ENCODE measurements at places on chromosomes 11 and 22.

GRCh38 chr11:80637571-80637970, 1196.7 kb upstream of the TENM4 start:
- no peak for DNase-seq

GRCh38 chr11:123122852-123123251, 60.9 kb upstream of the HSPA8 start:
- DNase-seq: no peak

DNA sequence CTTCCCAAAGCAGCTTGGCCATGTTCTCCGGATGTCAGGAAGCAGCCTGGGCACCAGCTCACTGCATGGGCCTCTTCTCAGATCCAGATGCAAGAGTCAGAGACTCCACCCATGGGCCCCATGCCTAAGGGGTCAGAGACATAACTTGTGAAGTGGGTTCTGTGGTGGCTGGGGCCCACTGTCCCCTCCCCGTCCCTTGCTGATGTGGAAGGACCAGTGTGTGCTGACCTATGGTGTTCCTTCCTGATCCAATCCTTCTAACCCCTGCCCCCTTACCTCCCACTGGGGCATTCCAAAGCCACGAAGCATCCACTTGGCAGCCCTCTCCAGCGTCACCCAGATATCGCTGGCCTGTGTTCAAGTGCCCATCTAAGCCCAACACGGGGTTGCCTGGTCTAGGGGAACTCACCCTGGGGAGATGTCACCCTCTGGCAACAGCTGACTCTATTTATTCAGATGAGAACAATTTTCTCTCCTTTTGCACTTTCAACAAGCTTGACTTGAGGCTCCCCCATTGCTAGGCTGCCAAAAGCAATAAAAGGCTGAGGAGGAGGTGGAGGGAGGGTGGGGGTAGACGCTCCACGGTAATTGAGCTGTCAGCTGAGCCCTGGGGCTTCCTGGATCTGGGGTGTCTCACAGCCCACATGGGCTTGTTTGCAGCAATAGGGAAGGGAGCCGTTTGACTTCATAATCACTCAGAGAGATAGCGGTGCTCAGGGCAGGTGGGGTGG, 158.5 kb downstream of the ADAMTS15 start:
- DNase-seq: no peak

DNA sequence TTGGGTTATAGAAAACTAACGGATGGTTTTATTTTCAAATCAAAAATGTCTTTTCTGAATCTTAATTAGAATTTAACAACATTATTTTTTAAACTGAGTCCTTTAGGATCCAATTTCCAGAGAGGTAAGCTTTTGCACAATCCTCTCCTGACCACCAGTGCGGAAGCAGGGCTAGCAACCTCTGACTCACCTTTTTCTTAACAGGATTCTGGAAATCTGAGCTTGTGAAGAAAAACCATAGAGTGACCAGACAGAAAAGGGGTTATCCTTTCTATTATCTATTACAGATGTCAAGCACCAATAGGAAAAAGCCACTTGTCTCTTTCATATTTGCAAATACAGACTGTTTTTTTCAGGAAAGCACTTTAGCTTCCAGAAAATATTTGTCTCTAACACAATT, 25.3 kb downstream of the ALG9 start:
- DNase-seq: no peak

GRCh38 chr11:10898003-10898762, 40.3 kb upstream of the ZBED5 start:
- no peak for DNase-seq

GRCh38 chr11:17494019-17494418, 17.4 kb upstream of the ABCC8 start:
- no peak for DNase-seq

- DNase-seq: no peak
These were observed 589 bp upstream of the NDUFC2 start for GRCh38 chr11:78080084-78080817.

DNA sequence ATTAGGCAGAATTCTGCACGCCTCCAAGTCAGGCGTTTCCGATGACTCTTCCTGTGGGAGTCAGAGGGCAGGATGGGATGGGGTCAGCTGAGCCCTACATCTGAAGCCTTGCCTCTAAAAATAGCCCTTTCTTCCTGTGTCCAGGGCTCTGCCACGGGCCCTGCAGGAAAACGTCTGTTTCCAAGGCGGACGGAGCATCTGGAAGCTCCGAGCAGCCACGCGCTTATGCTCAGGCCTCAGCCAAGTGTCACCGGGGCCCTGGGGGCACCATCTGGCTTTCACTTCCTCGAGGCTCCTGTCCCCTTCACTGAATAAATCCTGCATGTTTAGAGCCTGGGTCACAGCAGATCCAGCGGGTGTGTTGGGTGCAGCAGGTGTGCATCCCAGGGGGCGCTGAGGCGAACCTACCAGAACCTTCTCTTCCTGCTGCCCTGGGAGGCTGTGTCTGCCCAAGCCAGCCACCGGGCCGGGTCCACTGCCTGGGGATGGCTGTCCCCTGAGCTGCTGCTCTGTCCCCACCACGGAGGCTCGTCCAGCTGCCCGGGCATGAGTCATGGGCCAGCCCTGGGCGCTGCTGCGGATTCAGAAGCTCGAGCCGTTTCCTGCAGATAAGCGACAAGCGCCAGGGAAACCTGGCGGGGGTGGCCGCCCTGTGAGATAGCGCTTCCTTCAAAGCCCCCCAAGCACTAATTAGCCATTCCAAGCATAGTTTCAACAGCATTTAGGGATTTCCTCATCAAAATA, 32.0 kb upstream of the LINC01488 start:
- no peak for DNase-seq

DNA sequence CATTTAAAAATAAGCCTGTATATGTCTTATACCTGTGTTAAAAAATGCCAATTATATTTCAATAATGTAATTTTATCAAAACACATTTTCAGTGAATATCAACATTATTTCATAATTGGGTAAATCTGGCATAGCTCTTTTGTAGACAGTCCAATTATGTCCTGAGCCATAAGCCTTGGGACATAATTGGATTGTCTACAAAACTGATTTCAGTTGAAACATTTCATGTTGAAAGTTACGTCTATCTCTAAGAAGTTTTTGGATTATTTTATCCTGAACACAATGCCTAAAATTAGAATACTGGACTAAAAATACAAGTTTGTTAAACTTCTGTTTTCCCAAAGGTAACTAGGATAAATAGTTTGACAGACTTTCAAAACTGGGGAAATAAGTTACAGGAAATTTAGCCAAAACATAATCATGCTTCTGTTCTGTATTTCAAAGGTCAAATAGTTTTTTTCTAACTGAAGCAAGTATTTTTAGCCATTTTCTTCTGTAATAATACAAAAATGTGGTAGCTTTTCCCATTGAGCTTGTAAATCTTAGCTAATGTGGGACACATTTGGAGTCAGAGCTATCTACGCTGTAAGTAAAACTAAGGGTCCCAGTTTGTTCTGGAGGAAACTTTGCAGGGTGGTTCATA, 100.7 kb upstream of the BIRC3 start:
- no peak for DNase-seq

DNA sequence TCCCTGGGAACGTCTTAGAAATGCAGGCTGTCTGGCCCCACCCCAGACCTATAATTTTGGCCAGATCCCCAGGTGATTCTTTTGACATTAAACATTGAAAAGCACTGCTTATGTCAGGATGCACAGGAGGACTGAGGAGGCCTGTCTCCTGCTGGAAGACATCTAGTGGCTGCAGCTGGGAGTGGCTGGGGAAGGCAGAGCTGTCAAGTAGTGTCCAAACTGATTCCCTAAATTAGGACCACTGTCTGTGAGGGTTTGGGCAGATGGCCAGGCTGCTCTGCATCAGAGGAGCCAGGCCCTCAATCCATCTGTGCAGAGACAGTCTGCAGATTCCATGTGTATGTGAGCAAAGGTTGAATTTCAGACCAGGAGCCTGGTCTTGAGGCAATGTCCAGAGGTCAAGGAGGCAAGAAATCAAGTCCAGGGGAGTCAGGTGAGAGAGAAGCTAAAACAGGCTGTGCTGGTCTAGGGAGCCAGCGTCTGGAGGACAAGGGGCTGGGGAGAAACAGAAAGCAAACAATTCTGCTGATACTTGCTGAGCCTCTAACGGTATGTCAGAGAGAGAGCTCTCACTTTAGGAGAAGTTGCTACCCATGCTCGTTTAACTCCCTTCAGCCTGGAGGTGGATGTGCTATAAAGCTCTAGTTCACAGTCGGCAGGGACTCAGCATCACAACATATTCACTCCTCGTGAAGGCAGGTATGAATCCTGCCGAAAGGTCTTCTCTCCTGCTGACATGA, 15.3 kb upstream of the SYTL2 start:
- DNase-seq: no peak

- DNase-seq: no peak
These were observed 244.4 kb downstream of the TBC1D22A start for GRCh38 chr22:47006869-47007268.

DNA sequence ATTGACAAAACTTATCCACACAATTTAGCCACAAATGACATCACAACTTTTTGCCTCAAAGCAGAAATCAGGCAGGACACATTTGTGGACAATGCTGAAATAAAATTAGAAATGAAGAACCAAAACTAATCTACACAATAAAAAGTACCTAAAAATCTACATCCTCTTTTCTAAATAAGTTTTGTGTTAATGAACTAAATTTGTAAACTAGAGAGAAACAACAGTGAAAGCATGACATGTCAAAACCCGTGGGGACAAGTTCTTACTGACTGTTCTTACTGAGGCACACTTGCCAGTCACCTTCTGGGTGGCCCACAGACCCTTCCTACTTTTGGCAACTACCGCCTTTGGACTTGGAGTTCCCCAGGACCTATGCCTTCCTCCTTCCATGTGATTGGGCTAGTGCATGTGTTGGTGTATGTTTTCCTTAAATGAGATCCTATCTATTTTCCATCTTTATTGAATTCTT, 60.7 kb upstream of the MUC15 start:
- DNase-seq: no peak

GRCh38 chr22:24434471-24435322, 7.3 kb downstream of the ADORA2A start:
- DNase-seq: peak; percentile 88

GRCh38 chr22:49244466-49245420, 582.9 kb downstream of the BRD1 start:
- DNase-seq: no peak

DNA sequence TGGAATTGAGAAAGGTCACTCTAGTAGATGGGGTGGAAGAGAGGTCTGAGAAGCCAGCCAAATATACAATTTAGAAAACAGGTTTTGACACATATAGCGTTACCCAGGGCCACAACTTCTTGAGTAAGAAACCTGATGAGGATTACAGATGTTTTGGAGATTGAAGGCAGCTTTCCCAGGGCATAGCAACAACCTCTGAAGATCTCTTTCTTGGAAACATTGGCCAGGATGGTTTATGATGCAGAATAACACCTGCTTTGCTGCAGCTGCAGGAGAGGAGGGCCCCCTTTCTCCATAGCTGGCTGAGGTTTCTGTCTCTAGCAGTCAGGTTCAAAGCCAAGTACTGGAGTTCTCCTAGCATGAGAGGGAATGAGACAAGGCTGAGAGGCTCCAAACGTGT, 75.1 kb upstream of the NUP50 start:
- no peak for DNase-seq

DNA sequence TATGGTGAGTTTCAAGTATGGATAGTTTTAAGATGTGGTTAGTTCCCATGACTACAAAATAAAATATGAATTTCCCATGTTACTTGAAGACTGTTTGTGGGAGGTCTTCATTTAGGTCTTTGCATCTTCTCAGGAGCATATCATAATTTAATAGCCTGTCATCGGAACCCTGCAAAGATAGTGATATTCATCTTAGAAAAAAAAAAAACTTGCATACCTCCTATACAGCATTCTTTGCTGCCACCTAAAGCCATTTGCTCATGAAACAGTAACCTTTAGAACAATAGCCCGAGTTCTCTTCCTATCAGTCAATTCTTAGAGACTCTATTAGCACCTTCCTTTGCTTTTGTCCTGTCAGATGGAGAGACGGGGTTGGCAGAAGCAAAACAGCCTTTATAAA, 75.3 kb downstream of the ARFGAP2 start:
- no peak for DNase-seq

GRCh38 chr11:117723277-117724024, 73.6 kb downstream of the DSCAML1 start:
- no peak for DNase-seq

DNA sequence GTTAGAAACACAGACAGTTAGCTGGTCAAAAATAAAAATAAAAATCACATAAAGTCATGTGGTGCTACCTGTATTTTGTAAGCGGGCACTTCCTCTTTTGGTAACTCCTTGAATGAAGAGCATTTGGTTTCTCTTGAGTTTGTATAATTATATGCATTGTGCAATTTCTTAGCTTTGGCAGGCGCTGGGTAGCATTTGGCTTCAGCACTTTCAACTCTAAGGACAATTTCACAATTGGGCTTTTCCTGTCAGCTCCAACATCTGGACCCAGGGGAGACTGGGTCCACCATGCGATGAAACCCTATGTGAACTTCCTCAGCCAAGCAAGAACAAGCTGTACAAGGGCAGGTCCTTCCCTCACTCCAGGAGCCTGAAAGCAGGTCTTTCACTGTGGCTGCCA, 169.1 kb downstream of the RRAS2 start:
- DNase-seq: peak; percentile 6

- no peak for DNase-seq
These were observed 5.8 kb upstream of the MS4A14 start for GRCh38 chr11:60390419-60390818.

DNA sequence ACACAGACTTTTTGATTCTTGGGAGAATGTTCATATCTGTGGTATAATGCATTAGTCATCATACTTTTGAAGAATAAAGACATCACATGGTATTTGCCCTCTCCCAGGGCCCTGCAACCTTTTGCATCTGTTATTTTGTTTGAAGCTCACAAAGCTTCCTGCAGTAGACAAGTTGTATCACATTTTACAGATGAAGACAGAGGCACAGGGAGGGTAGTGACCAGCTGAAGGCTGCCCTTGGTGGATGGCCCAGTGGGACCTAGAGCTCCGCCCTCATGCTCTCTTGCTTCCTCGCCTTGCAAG, 66.4 kb downstream of the UBASH3B start:
- DNase-seq: no peak

GRCh38 chr11:1755692-1756561, 5.5 kb upstream of the IFITM10 start:
- no peak for DNase-seq

DNA sequence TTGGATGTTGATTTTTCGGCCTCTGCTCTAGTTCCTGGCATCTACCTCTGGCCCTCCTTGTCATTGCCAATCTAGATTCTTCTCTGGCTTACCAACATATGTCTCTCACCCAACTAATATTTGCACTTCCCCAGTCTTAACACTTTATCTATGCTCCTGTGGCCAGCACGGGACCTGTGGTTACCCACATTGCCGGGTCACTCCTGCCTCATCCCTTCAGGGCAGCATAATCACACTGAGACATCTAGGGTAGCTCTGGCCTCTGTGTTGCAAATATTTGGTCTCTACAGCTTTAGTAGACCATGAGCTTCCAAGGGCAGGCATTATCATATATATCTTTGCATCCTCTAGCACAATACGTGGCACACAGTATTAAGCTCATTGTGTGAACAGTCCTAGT, 182.0 kb upstream of the ARHGAP20 start:
- no peak for DNase-seq

DNA sequence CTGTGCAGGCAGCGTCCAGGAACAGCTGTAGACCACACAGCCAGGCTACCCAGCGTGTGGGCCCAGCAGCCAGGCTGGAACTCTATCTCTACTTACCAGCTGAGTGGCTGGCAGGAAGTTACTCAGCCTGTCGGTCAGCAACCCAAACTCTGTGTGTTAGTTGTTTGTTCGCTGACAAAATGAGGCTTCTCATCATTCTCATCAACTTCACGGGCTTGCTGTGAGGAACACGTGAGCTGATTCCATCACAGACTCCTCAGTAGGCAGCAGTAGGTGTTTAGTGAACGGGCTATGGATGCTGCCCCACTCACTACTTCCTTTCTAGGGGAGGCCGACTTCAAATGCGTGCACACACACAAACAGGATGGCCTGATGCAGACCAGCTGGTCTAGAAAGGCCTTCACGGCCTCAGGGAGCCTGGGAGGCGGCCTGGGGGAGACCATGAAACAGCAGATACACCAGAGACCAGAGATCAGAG, 830 bp upstream of the SPDYC start:
- peak; percentile 90 for DNase-seq
